ENCODE measurements at places on chromosomes 6 and 20.

DNA sequence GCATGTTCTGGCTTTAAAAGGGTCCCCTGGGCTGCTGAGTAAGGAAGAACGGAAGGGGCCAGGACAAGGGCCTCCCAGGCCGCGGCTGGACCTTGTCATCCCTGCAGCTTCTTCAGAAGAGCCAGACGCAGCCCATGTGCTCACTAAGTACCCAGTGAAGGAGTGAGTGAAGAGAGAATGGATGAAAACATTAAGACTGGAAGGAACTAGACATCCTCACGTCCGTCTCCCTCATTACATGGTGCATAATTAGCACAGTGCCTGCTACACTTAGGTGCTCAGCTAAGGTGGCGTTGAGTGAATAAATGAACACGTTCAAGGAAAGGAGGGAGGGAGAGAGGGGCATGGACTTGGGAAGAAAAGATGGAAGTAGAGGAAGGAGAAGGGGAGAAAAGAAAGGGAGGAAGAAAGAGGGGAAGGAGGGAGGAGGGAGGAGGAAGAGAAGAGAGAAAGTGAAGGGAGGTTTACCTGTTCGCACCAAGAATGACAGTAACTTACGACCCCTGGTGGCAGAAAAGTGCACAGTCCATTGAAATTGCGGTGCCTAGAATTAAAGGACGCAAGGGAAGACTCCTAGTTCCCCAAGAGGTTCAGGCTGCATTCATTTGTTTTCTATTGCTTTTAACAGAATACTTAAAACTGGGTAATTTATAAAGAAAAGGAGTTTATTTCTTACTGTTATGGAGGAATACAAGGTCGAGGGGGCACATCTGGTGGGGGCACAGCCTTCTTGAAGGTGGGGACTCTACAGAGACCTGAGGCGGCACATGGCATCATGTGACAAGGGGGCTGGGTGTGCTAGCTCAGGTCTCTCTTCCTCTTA is 8.0 kb downstream of the TP53RK start:
- peak; percentile 49 for DNase-seq

GRCh38 chr6:31441365-31442267 is 38.2 kb downstream of the MICA start:
- DNase-seq, result no peak

DNA sequence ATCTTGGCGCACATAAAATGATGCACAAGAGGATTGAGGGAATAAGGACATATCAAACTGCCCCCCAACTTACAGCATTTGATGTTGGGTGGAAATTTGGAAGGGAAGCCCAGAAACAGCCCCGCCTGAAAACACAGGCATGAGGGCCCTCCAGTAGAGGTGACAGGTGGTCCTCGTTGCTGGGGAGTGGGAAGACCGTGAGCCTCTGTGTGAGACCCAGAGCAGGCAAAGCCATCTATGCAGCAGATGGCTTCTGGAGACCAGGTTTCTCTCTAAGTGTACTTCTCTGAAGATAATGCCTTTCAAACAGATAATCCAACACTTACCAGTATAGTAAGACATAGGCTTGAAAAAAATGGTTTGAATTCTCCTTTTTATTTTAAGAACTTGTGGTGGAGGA is 132.2 kb upstream of the INSM1 start:
- no peak for DNase-seq

DNA sequence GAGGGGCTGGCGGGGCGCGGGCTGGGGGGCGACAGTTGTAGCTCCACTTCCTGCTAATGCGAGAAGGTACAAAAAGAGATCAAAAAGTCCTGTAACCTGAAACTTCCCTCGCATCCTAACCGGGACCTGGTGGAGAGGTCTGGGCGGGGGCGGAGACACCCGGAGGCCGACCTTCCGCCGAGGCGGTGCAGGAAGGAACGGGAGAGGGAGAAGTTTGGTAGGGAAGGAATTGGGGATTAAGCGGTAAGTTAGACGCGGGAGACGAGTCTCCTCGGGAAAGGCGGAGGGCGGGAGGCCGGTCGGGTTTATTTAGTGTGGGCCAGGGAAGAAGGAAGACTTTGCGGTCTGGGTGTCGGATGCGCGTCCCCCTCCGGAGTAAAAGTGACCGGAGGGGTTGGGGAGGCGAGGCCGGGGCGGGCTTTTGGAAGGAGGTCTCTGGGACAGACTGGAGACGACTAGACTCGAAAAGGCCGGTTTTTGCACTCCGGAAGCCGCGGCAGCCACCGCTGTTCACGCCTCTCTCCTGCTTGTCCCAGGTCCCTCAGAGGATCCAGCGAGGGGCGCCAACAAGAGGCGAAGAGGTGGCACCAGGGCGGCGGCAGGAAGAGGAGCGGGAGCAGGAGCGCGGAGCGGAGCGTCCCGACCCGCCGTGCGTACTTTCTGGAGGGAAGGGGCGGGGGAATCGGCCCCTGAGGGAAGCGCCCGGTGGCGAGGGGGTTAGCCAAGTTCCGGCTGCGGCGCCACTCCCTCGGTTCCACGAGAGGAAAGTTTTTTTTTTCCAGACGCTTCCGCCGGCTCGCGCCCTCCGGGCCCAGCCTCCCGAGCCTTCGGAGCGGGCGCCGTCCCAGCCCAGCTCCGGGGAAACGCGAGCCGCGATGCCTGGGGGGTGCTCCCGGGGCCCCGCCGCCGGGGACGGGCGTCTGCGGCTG is 734 bp downstream of the TPBG start:
- no peak for DNase-seq

DNA sequence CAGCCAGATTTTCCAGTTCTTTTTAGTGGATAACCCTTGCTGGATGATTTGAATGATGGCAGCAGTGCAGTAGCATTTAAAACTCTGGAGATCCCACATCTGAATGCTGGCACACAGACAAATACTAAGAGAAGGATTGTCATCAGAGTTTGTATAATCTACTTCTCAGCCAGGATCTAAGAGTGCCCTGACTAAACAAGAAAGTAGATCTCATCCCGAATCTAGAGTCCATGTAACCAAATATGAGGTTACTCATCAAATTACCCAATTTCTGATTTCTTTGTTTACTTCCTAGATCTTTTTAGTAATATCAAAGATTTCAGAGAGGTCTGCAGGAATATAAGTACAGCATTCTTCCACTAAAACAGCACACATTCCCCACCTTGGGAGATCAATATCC is 7.8 kb downstream of the TMC2 start:
- DNase-seq, result no peak

- no peak for DNase-seq
Measured at GRCh38 chr6:11971154-11971553, 41.0 kb upstream of the HIVEP1 start.

DNA sequence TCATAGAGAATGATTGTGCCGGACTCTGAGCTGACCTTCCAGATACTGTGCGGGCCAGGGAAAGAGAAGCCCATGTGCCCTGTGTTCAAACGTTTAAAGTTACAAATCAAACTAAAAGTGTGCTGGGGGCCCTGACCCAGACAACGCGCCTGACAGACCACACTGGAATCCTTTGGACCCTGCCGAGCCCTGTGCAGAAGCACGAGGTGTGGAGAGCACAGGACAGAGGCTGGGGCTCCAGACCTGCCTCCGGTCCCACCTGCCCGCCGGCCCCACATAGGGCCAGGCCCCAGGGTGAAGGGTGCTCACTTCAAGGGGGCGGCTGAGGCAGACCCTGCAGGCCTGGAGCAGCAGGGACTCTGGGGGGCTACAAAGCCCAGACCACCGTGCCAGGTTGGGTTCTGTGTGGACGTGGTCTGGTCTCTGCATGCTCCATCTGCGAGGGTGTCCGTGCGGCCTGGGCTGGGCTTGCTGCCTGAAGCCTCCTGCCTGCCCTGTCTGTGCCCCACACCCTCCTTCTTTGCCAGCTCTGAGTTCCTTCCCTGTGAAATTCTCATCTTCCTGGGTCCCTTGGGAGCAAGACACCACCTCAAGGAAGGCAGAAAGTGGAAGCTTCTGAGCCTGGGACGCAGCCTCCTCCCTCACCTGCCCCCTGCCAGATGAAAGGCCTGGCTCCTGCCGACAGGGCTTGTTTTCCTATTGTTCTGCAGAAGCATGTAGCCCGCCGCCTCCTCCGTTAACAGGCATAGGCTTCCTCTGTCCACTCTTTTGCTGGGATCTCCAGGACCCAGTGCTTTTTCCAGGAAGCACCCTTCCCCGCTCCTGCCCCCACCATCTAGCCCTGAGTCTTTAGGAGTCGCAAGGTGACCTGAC is 186.2 kb downstream of the ERMARD start:
- no peak for DNase-seq

DNA sequence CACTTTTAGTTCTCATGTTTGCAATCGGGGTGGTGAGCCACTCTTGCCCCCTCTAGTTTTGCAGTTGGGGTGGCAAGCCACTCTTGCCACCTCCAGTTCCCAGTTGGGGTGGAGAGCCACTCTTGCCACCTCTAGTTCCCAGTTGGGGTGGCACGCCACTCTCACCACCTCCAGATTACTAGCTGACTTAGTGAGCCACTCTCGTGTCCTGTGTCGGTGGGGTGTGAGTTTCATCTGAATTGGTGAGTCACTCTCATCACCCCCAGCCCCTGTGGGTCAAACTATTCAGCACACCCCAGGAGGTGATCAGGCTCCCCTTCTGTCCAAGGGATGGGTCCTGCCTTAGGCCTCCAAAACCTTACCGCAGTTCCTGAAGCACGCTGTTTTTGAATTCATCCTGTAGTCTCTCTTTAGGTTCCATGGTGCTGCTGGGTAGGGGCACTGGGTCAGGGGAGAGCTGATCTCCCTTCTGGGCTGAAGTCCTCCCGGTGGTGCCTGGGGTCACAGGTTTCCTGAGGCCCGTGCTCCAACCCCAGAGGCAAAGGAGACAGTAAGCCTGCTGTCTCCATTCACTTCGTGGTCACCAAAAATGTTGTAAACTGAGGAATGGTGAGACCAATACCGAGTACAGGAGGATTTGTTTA is 224.2 kb upstream of the SYNCRIP start:
- DNase-seq, result no peak

GRCh38 chr20:62391165-62392076 is 4.5 kb downstream of the RPS21 start:
- DNase-seq, result no peak
